AG10803 (cell line): ENCODE measurements at places on chromosomes 12 and 14.

DNA sequence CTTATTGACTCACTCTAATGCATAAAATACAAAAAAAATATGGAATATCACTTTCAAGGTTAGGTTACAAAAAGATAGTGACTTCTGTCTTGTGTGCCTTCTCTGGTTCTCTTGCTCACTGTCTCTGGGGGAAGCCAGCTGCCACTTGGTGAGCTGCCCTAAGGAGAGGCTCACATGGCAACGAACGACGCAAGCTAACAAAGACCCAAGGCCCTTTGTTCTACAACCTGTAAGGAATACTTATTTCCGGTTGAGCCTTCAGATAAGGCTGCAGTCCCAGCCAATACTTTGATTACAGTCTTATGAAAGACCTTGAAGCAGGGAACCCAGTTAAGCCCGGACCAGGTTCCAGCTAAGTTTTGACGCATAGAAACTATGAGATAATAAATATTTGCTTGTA lies 242.4 kb upstream of the TBX3 start:
- DNase-seq = no peak

DNA sequence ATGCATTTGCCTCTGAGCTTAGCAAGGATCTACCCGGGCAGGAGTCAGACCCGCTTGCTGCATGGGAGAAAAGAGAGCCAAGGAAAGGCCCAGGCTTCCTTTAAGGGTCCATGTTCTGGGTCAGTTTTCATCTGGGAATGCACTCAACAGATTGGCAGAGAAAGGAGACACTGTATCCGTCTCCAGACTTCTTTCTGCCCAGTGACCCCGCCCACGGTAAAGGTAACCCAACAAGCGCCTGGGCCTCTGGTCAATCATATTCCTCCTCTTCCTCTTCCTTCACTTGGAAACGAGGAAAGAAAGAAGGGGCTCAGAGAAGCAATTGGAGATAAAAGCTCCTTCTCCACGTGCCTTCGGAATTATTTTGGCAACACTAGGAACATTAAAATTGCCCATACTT lies 27.1 kb upstream of the TCP11L2 start:
- no peak for DNase-seq

- DNase-seq = no peak
These were observed 787 bp downstream of the HECTD4 start for GRCh38 chr12:112381406-112381882.

GRCh38 chr14:32430326-32430725 lies 101.2 kb downstream of the AKAP6 start:
- no peak for DNase-seq

GRCh38 chr12:78229591-78230101 lies 399.0 kb downstream of the NAV3 start:
- DNase-seq = peak; percentile 48

DNA sequence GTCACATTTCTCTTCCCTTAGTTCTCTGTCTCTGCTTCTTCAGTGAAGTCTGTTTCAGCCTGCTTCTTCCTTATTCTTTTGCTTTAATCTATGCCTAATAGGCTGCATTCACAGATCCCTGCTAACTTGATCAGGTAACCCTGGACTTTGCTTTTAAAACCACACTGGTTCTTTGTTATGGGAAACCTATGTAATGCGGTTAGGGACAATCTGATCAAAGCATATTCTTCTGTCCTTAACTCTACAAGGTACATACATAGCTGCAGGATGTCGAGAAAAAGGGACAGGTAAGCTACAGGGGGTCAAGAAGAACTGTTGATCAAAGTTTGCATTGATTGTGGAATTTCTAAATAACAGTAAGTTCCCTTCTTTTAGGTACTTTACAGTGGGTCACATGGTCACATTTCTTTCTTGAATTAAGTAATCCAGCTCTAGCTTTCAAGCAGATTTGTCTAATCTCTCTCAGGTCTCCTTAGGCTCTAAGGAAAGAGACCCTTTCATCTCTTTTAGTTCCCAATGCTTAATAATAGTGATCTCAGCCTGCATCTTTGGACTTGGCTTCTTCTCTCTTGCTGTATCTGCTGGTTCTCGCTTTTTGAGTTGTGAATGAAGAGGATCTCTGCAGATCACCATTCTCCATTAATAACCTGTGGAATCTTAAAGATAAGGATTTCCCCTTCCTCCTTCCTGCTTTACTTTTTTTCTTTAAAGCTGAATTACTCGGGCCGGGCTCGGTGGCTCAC lies 3.8 kb downstream of the COPZ1 start:
- DNase-seq = no peak

DNA sequence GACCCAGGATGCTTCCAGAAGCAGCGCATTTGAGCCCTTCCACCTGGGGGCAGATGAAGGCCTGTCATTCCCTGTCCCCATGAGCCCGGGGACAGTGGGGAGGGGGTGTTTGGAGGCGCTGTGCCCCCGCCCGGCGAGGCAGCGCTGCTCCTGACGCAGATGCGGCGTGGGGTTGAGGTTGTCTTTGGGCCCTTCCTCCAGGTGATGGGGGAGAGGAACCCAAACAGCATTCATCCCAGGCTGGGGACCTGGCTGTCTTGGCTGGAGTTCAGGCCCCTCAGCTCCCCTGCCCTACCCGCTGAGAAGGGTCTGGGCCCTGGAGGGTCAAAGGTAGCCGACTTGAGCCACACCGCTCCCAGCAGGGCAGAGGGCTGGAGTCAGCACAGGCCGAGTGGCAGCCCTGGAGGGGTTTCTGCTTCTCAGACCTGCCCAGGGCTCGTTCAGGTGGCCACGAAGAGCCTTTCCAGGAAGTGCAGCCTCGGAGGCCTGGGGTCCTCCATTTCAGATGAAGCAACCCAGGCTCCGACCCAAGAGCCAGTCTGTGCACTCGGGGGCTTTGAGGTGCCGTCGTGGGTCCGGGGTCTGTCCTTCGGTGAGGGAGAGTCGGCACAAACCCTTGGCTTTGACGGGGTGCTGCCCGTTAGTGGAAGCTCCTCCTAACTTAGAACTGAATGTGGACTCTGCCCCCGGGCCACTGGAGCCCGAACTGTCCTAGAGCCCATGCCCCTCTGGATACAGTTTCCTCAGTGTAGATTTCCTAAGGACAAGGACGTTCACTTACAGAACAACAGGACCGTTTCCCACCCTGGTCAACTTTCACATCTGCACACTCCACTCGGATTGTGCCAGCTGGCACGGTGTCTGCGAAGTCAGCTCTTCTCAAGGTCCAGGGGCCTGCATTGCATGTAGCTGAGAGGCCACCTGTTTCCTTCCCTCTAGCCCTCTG lies 16.1 kb downstream of the ACADS start:
- DNase-seq = no peak

DNA sequence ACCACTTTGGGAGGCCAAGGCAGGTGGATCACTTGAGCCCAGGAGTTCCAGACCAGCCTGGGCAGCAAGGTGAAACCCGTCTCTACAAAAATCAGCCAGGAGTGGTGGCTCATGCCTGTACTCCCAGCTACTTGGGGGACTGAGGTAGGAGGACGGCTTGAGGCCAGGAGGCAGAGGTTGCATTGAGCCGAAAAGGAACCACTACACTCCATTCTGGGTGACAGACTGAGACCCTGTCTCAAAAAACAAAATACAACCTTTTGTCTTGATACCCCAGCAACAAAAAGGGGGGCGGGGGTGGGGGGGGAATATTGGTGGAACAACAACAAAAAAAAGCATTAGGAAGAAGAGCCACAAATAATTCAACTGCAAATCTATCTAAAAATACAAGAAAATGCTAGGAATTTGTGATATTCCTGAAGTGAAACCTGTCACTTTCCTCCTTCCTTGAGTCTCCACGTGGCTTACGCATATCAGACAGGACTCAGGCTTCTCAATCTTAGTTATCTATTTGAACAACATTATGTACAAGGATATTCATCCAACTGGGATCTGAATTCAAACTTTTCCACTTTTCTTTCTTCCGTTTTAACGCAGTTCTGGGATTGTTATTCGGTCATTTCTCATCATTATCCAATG lies 1.3 kb downstream of the R3HDM2 start:
- DNase-seq = peak; percentile 7

DNA sequence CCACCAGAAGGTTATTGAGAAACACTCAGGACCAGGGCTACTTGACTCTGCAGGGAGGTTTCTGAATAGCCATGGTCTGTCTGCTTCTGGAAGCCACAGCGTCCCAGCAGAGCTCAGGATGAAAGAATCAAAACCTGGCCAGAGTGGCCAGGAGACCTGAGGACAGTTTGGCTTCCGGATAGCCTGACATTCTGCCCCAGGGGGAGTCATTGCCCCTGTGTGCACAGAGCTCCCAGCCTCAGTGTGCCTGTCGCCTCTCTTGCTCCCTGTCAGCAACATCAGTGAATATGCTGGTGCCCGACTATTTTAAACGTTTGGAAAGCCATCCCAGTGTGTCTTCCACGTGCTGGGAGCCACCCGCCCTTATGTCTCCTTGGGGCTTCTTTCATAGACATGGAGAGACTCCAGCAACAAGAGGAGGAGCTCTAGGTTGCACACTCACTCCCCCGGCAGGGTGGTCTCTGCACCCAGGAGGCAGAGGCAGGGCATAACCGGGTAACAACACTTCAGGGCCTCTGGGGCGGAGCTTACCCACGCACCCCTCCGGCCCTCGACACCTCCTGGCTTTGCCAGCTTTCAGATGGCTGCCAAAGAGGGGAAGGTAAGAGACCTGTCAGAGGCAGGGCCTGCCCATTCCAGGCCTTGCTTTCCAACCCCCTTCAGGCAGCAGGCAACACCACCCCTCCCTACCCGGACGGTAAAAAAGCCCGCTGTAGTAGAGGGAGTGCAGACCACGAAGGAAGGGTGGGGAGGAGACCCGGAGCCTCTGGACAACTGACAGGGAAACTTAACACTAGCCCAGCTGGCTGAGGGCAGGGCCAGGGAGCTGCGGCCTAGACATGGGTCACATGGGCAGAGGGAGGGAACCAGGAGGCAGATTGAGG lies 19.0 kb upstream of the SLC6A12 start:
- no peak for DNase-seq

- no peak for DNase-seq
These were observed 24.5 kb downstream of the SNX6 start for GRCh38 chr14:34605461-34605860.

- no peak for DNase-seq
These were observed 104.0 kb upstream of the SSTR1 start for GRCh38 chr14:38103542-38104225.

DNA sequence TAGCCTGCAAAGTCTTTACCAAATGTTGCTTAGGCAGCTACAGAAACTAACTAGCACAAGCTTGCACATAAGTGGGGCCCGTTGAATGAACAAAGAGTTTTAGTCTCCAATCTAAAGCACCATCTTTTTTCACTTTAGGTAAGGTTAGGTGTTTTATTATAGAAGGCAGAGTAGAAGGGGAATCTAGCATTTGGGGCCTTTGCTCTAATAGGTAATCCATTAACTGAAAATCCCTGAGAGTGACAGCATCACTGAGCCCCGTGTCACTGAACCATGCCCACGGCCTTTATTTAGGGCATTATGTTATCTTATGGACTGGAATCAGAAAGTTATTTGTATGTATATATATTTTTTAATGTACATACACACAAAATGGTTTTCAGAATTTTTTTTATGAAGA lies 25.1 kb downstream of the CPNE8 start:
- DNase-seq = no peak

DNA sequence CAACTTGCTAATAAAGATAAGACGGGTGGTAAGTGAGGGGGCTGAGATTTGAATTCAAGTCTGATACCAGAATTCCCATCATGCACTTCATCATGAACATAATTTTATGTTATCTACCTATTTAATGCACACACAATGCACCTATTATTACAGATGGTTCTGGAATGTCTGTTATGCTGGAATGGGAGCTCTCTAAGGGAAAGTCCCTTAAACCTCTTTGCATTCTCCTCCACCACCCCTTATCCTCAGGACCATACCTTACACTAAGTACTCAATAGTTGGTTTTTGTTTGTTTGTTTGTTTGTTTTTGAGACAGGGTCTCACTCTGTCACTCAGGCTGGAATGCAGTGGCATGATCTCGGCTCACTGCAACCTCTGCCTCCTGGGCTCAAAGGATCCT lies 7.0 kb upstream of the MSI1 start:
- no peak for DNase-seq

DNA sequence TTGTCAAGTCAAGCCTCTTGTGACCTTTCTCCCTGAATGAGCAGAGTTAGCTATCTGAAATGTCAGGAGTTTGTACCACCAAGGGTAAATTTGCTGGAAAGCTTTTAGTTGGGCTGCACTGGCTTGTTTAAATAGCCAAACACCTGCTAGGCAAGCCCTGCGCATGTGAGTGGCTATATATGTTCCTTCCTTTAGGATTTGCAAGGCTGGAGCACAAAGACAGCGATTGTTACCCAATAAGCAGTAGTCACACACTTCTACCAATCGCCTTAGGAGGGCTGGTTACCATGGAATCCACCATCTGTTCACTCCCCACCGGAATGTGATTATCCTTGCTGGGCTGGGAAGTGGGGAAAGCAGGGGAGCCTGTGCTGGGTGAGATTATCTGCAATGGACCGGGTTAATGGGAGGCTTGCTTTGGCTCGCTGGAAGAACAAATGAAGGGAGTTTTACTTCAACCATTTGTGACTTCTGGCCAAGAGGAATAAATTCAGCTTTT lies 102.5 kb downstream of the FGD4 start:
- peak; percentile 82 for DNase-seq

DNA sequence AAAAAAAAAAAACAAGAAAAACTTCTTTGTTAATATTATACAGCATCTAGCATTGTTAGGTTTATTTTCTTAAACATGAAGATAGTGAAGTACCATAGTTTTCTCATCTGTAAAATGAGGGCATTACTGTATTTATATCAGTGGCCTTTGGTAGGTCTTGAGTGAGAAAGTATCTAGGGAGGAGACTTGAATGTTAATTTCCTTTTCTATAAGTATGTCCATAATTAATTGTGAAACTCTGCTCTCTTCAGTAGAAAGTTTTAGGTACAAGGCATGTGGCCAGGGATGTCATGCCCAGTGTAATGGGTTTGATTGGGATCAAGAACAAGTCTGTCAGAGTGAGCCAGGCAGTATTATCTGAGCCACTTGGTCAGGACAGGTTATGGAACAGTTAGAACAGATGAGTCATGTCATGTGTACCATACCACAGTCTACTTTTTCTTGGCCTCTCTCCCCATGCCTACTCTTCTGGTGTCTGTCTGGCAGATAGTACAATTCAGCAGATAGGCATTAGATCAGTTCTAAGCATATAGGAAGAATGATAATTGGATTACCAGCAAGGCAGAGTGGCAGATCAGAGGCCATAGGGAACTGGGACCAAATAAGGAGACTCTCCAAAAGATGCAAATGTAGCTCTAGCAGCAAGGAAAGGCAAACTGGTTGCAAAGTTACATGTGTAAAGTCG lies 30.4 kb downstream of the FBXO34 start:
- peak; percentile 44 for DNase-seq

DNA sequence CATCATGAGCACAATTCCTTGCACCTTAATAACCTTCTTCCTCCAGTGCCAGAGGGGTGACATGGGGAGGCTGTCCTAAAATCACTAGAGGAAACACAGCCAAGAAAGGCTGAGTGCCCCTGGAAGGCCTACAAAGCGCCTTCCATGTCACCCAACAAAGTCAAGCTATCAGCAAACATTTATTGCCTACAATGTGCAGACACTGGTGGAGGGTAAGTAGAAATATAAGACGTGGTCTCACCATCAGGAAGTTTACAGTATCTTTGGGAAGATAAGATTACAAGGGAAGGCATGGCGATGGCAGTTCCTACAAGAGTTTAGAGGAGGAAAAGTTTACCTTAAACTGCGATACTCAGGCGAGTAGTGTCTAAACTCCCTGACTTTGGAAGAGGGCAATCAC lies 27.9 kb downstream of the DMAC2L start:
- DNase-seq = no peak

GRCh38 chr12:40207551-40207950 lies 17.2 kb upstream of the LRRK2 start:
- no peak for DNase-seq
